ENCODE measurements at places on chromosomes 3 and 15.

DNA sequence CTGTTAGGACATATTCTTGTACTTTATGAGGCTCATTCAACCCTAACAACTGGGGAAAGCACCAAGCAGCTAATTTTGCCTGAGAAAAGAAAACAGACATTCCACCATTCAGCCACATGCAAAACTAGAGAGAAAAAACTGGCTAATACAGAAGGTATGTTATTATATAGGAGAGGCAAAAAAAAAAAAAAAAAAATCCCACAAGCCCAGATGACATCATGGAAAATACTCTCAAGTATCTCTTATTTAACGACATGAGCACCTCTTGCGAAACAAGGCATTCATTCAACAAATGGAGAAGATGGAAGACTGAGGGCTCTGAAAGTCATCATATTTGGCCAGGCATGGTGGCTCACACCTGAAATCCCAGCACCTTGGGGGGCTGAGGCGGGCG is 61.5 kb downstream of the PRICKLE2 start:
- DNase-seq = no peak

DNA sequence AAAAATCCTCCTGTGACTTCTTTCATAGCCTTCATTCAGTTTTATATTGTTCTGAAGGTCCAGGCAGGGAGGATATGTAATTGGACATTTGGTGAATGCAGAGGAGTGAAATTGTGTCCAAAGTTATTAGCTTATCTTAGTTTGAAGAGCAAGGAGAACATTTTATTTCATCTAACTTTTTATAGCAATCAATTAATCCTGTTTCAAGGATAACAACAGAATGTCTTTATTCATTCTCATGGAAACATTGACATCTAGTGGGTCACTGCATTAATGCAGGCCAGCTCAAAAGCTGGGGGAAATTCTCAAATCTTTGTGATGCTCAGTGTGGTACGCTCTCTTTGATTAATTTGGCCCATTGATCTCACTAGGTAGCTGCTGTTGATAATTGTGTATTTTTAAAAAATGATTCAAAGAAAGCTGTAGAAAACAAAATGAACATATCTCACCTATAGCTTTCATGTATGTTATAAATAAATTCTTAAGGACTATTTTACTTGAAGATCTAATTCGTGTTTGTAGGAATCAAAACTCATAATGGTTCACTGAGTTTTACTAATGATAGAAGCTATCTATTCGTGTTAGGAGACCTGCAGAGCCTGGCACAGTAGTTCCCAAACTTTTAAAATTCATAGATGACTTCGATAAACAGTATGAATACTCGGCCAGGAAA is 150.8 kb upstream of the KCNMB2 start:
- no peak for DNase-seq

DNA sequence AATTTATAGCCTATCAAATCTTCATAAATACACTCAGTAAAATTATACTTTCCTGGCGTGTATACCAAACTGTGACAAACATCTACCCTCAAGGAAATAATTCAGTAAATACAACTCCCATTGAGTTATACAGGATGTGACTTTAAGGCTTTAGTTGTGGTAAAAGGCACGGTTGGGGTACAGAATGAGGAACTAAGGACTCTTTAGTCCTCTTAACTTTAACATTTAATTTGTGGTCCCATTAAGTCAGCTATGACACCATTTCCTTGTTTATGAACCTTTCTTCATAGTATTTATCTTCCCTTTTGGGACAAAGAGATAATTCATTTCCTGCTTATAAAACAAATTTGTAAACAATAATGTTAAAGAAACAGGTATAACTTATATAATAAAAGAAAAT is 30.2 kb downstream of the IFT80 start:
- DNase-seq = no peak

- no peak for DNase-seq
Observed at GRCh38 chr3:42803414-42804105, 730 bp downstream of the HIGD1A start.

DNA sequence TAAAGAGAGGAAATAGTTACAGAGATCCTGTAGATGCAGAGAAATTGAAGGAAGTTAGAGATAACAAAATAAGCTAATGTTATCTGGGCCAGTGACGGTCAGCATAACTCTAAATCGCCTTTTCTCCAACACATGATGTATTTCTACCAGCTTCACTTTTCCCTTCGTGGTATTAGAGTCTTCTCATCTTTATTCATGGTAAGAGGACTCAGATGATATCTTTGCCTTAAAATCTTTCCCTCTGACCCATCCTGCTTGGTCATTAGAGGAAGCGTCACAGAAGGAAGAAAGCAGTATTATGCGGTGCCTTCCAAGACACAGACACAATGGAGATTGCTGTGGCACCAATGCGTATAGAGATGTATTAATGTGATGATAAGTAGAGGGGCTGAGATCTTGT is 320.7 kb upstream of the GOLIM4 start:
- DNase-seq = no peak

DNA sequence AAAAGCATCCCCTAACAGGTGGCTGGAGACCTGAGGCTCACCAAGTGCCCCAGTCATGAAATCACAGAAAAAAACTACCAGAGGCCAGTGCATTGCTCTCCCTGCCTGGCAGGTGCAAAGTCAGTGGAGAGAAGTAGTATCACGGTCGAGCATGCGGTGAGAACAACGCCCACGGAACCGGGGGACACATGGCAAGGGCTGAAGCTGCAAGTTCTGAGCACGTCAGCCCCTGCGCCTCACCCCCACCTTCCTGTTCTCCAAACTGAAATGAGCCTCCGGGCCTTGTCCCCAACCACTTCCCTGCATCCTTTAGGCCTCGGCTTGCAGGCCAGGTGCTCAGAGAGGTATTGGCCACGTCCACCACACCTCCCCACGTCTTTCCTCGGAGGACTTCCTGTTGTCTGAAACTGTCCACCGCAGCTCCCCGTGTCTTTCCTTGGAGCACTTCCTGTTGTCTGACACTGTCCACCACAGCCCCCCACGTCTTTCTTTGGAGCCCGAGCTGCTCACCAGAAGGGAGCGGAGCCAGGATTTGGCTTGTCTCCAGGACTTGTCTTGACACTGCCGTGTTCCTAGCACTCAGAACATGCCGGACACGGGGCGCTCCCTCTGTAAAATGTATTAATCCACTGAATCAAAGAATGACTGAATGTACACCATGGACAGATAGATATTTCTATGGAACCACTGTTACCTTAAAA is 43.9 kb downstream of the NSMCE3 start:
- DNase-seq = no peak

DNA sequence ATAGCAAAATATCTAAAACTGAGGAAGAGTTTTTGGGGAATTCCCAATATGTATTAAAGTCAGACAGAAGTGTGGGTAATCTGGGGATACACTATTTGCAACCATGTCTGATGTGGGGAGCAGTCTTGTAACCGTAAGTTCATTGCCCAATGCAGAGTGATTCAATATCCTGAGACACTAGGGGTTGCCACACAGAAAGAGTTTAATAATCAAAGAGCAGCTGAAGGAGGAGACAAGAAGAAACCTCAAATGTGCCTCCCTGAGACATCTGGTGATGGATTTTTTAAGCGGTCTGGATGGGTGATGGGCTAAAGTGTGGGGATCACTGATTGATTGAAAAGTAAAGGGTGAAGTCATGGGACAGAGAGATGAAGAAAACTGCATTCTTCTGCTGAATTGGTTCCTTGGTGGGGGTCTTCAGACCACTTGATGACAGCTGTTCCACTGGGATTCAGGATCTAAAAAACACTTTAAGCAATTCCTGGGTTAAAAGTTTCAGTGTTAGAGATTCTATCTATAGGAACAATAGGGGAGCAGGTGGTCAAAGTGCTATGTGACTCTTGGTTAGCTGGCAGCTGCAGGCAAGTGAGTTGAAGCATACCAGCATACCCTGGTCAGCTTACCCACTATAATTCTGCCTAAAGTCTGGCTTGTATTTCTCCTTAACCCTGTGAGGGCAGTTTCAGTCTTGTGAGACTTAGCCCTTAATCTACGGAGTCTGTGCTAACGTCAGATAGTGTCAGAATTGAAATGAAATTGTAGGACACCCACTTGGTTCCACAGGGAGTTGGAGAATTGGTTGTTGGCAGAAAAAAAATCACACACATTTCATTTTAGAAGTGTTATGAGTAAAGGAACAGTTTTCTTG is 425.9 kb upstream of the TGFBR2 start:
- DNase-seq = no peak
